Thyroid gland (tissue), 4 donors: ENCODE measurements at places on chromosomes 7 and 10. TPM values are rescaled to one million over a fixed set of nuclear protein-coding genes. Genes with fewer than 3 reads are reported as not detected.
A peak's percentile ranks its signal among the peaks of the same experiment; 100 is the strongest.

The FFAR4 gene
- 0.78 TPM for total RNA-seq

The FAM53B gene
- 96.3 TPM for total RNA-seq

The OR13A1 gene
- total RNA-seq = not detected

The RFC2 gene
- 12.6 TPM for total RNA-seq

The PEX1 gene
- total RNA-seq = 49.5 TPM

The CTNNA3 gene
- total RNA-seq = not detected

The STOX1 gene
- 8.9 TPM for total RNA-seq

The PTTG1IP2 gene
- not detected for total RNA-seq

The TCERG1L gene
- total RNA-seq = 11.0 TPM

The RPP38 gene
- total RNA-seq = 28.5 TPM

- no peaks in the 10 kb centered on the region for H3K36me3 ChIP-seq
- no peaks in the 10 kb centered on the region for H3K27me3 ChIP-seq
- H3K4me1 ChIP-seq = peaks cover 13% of the 10 kb centered on the region
- no peak overlapping the region for H3K4me3 ChIP-seq
- DNase-seq = no peak
- H3K27ac ChIP-seq = no peak overlapping the region
Measured at GRCh38 chr10:89648074-89648473, 3.0 kb upstream of the PANK1 start.

DNA sequence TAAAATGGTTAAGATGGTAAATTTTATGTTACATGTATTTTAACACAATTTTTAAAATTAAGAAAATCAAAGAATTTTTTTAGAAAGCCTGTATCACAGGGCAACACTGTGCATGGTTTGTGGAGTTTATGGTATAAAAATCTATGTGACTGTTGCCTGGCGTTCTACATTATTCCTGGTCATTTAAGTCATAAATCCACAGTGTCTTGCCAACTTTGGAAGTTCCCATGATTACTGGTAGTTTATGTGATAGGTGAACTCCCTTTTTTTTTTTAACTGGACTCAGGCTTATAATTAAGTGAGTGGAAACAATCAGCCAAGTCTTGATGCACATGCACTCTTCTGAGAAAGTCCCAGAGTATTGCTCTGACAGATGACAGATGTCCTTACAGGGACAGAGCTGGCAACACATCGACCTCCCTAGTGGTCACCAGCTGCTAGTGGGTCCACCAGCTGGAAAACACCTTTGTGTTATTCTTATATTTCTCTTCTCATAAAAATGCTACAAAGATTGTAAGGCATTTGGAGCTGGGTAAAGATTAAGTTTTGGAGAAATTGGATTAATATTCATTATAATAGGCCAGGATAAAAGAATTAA is 8.8 kb upstream of the STN1 start:
- DNase-seq = no peak
- no peaks in the 10 kb centered on the region for H3K36me3 ChIP-seq
- no peak overlapping the region for H3K4me3 ChIP-seq
- no peaks in the 10 kb centered on the region for H3K4me1 ChIP-seq
- no peak overlapping the region for H3K27ac ChIP-seq

DNA sequence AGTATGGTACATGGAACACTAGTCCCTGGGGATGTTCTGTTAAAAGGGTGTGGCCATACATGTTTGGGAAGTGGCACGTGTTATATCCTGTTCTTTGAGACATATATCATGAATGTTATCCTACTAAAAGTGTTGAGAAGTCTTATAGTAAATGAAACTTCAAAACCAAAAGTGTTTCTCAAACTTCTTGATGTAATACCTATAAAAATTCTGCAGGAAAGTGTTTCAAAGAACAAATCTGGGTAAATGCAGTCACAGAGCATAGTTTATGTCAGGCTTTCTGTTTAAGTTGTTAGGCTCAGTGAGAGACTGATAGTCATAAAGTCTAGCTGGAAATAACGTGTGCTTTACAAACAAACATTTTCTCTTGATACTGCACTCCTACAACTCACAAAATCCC is 273.7 kb downstream of the KIF20B start:
- H3K27me3 ChIP-seq = no peaks in the 10 kb centered on the region
- H3K36me3 ChIP-seq = no peaks in the 10 kb centered on the region
- no peak overlapping the region for H3K4me3 ChIP-seq

DNA sequence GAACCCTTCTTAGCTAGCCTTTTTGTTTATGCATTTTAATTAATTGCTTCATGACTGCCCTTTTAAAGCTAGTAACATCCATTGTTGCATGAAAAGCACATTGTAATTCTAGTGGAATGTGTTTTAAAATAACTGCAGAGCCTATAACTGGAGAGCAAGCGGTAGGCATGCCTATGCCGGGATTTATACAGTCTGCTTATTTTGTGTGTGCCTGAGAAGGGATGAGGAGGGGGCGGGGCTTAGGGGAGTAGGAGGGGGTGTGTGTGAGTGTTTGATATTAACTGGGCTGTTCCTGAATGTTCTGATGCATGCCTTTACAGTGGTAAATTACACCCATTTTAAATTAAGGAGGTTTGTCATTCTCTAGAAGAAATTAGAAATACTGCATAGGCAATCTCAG is 208.1 kb downstream of the TCF7L2 start:
- H3K4me3 ChIP-seq = no peak overlapping the region
- H3K27ac ChIP-seq = peak overlapping the region; percentile 22
- DNase-seq = peak; percentile 71
- H3K27me3 ChIP-seq = no peaks in the 10 kb centered on the region
- no peaks in the 10 kb centered on the region for H3K4me1 ChIP-seq
- H3K36me3 ChIP-seq = peaks cover 24% of the 10 kb centered on the region

DNA sequence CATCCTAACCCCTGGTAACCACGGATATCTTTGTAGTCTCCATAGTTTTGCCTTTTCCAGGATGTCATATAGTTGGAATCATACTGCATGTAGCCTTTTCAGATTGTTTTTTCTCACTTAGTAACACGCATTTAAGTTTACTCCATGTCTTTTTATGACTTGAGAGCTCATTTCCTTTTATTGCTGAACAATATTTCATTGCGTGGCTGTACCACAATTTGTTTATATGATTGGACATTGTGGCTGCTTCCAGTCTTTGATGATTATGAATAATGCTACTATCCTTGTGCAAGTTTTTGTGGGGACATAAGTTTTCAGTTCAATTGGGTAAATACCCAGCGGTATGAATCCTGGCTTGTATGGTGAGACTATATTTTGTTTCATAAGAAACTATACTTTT is 60.8 kb downstream of the AOAH start:
- H3K36me3 ChIP-seq = no peaks in the 10 kb centered on the region
- no peaks in the 10 kb centered on the region for H3K27me3 ChIP-seq
- no peak overlapping the region for H3K27ac ChIP-seq
- no peaks in the 10 kb centered on the region for H3K4me1 ChIP-seq

GRCh38 chr7:44724276-44724675 is 24.4 kb upstream of the ZMIZ2 start:
- H3K27ac ChIP-seq = no peak overlapping the region
- no peaks in the 10 kb centered on the region for H3K4me1 ChIP-seq
- no peak for DNase-seq
- H3K27me3 ChIP-seq = no peaks in the 10 kb centered on the region
- H3K36me3 ChIP-seq = no peaks in the 10 kb centered on the region

DNA sequence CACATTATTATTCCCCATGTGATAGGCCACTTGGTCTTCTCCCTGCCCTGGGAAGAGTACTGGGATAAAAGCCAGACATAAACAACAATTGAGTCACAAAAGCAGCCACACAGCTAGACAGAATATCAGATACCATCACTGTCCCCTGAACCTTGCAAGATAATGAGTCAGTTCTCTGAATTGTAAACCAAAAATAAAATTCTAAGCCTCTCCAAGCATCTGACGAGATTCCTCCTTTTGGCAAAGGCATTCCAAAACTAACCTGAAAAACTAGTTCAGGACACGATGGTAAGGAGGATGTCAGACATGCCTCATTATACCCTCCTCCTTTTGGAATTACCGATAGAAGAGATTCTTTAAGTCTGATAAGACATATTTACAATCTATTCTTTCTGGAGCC is 450.7 kb downstream of the HTR7 start:
- H3K4me3 ChIP-seq = no peak overlapping the region
- no peaks in the 10 kb centered on the region for H3K4me1 ChIP-seq
- DNase-seq = no peak
- no peaks in the 10 kb centered on the region for H3K27me3 ChIP-seq
- H3K36me3 ChIP-seq = no peaks in the 10 kb centered on the region
- H3K27ac ChIP-seq = no peak overlapping the region

DNA sequence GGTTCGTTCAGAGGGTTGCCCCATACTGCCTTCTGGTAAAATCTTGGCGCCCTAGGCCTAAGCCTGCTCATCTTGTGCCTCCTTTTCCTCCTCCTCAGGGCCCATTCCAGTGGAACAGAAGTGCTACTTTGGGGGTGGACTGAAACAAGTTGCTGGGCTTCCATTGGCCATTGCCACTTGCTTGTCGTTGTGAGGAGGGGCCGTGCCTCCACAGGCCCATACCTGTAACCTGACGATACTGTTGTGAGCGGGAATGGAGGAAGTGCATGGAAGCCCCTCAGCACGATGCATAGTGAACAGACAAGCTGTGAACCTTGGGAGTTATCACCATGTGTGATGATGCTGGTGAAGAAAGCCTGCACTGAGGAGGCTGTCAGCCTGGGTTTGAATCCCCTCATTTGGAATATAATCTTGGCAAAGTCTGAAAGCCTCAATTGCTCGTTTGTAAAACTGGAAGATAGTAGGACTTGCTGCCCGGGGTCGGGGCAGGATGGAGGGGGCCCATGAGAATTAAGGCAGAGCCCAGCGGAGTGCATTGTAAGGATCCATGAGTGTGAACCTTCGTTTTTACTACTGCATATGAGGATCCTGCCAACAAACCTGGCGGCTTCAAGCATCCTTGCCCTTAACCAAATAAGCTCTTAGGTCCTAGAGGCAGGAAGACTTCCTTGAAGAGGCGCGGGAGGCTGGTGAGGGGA is 671 bp upstream of the PAPSS2 start:
- H3K36me3 ChIP-seq = no peaks in the 10 kb centered on the region
- no peaks in the 10 kb centered on the region for H3K27me3 ChIP-seq
- no peak overlapping the region for H3K27ac ChIP-seq

GRCh38 chr10:23918839-23919238 is 290.1 kb upstream of the KIAA1217 start:
- H3K27me3 ChIP-seq = no peaks in the 10 kb centered on the region
- H3K27ac ChIP-seq = peak overlapping the region; percentile 76
- DNase-seq = peak; percentile 4
- no peak overlapping the region for H3K4me3 ChIP-seq

DNA sequence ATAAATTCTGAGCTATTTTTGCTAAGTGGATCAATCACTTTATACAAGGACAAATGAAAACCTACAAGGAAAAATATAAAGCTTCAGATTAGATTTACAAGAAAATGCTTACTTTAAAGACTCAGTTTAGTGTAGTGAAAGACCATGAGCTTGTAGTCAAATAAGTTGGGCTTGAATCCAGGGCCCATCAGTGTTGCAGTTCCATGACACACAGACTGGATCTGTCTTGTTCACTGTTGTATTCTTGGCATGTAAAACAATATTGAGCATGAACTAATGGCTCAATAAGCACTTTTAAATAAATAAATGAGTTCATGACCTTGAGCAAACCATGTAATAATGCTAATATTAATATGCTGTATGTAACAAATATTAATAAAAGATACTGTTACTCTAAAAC is 164.6 kb upstream of the KCND2 start:
- no peaks in the 10 kb centered on the region for H3K36me3 ChIP-seq
- DNase-seq = no peak
- H3K4me1 ChIP-seq = no peaks in the 10 kb centered on the region
- no peak overlapping the region for H3K27ac ChIP-seq

DNA sequence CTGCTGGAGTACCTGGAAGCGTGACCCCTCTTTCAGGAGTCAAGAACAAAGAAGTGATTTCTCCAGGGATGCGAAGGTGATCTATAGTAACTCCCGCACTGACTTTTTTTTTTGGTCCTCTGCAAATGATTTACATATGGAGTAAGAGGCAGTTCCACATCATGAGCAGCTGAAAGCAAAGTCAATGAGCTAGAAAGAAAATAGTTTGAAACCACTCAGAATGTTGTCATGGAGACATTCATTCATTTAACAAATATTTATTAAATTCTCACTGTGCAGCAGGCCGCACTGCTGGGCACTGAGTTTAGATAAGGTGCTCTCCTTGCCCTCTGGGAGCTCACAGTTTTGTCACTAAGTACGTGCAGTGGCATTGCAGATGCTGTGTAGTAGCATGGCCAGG is 206.7 kb downstream of the CAMK1D start:
- peak; percentile 64 for DNase-seq
- no peaks in the 10 kb centered on the region for H3K36me3 ChIP-seq
- H3K27me3 ChIP-seq = no peaks in the 10 kb centered on the region
- H3K4me1 ChIP-seq = peaks cover 17% of the 10 kb centered on the region

- no peak overlapping the region for H3K27ac ChIP-seq
- DNase-seq = no peak
- no peaks in the 10 kb centered on the region for H3K4me1 ChIP-seq
- no peaks in the 10 kb centered on the region for H3K36me3 ChIP-seq
- H3K27me3 ChIP-seq = no peaks in the 10 kb centered on the region
- H3K4me3 ChIP-seq = no peak overlapping the region
Measured at GRCh38 chr10:130453721-130454542, 317.7 kb downstream of the GLRX3 start.

DNA sequence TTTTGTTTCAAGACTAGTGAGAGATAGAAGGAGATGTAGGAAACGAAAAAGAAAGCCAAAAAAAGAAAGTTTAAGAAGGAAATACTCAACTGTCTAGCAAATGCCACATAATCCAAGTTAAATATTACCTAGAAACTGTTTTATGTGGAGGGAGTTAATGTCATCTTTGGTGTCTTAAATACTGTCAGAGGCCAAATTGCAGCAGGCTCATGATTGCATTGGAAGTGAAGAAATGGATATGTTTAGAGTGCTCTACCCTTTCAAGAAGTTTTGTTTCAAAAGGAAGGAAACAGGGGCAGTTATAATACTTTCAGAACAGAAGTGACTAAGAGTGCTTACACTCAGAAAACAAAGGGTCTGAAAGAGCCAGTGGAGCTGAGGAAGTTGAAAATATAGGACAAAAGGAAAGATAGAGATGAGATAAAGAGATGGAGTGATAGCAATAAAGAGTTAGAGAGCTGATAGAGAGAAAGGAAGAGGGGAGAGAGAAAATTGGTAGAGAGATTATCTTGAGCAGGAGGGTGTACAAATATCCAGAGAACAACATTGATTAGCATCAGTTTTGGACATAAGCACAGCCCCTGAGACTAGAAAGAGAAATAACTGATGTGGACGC is 28.0 kb upstream of the GNAI1 start:
- H3K36me3 ChIP-seq = no peaks in the 10 kb centered on the region
- H3K4me1 ChIP-seq = no peaks in the 10 kb centered on the region
- no peak overlapping the region for H3K4me3 ChIP-seq
- no peaks in the 10 kb centered on the region for H3K27me3 ChIP-seq
- no peak for DNase-seq

- H3K4me1 ChIP-seq = no peaks in the 10 kb centered on the region
- DNase-seq = no peak
- H3K4me3 ChIP-seq = no peak overlapping the region
- no peaks in the 10 kb centered on the region for H3K27me3 ChIP-seq
- H3K36me3 ChIP-seq = no peaks in the 10 kb centered on the region
Measured at GRCh38 chr10:131862548-131862947, 38.3 kb upstream of the PPP2R2D start.
